ENCODE measurements at places on chromosomes 4 and X. TPM values are rescaled to one million over a fixed set of nuclear protein-coding genes. Genes with fewer than 3 reads are reported as not detected.

The ART3 gene
- not detected for total RNA-seq

The HGFAC gene
- total RNA-seq = 1.6 TPM

The ATP7A gene
- 11.9 TPM for total RNA-seq

The NAAA gene
- total RNA-seq = 58.1 TPM

The FGFBP2 gene
- total RNA-seq = 0.72 TPM

The RBM3 gene
- total RNA-seq = 265 TPM

The NOA1 gene
- 14.2 TPM for total RNA-seq

The PDZD11 gene
- 31.3 TPM for total RNA-seq

The LRCH2 gene
- total RNA-seq = 2.4 TPM

All from kidney (tissue), 22 donors.